H7 (cell line): ENCODE measurements at places on chromosomes 2 and 18. TPM values are rescaled to one million over a fixed set of nuclear protein-coding genes. Genes with fewer than 3 reads are reported as not detected.

SGPP2 gene
- not detected in 2 replicates for total RNA-seq

NTSR2 gene
- total RNA-seq: not detected in 2 replicates

CHRNA1 gene
- not detected in 2 replicates for total RNA-seq

FOXI3 gene
- total RNA-seq: 1.7 and 2.7 TPM in 2 replicates

FAM237A gene
- not detected in 2 replicates for total RNA-seq

RNF144A gene
- 13.6 and 20.6 TPM in 2 replicates for total RNA-seq

STK11IP gene
- 26.6 and 37.2 TPM in 2 replicates for total RNA-seq

RRM2 gene
- total RNA-seq: 56.7 and 71.9 TPM in 2 replicates

TEX44 gene
- not detected in 2 replicates for total RNA-seq

SERPINB13 gene
- not detected in 2 replicates for total RNA-seq

ANKRD23 gene
- 2.5 and 4.4 TPM in 2 replicates for total RNA-seq

ZNF396 gene
- total RNA-seq: 1.4 and 2.0 TPM in 2 replicates

NGEF gene
- total RNA-seq: 3.9 and 6.0 TPM in 2 replicates

POTEI gene
- total RNA-seq: 0.07 TPM in 2 replicates

PROM2 gene
- 1.1 and 1.8 TPM in 2 replicates for total RNA-seq

PLCL1 gene
- total RNA-seq: 0.21 and 0.22 TPM in 2 replicates

TMEM17 gene
- total RNA-seq: 1.1 and 1.7 TPM in 2 replicates

TMEM237 gene
- 29.0 and 32.5 TPM in 2 replicates for total RNA-seq

ZC3H6 gene
- 5.3 and 16.0 TPM in 2 replicates for total RNA-seq

ZNF24 gene
- 29.4 and 32.8 TPM in 2 replicates for total RNA-seq

CDK15 gene
- not detected in 2 replicates for total RNA-seq

REG1B gene
- total RNA-seq: not detected in 2 replicates

RAPGEF4 gene
- 0.69 and 0.78 TPM in 2 replicates for total RNA-seq

RGPD8 gene
- 4.6 and 11.8 TPM in 2 replicates for total RNA-seq

PPP4R1 gene
- 76.7 and 85.8 TPM in 2 replicates for total RNA-seq

KCNK3 gene
- 0.11 and 0.48 TPM in 2 replicates for total RNA-seq

SCN2A gene
- total RNA-seq: under 0.01 TPM in 1 of 2 replicates, not detected in the other

LYG2 gene
- not detected in 2 replicates for total RNA-seq

NYAP2 gene
- not detected in 2 replicates for total RNA-seq
